ENCODE measurements at places on chromosomes 3 and 15. TPM values are rescaled to one million over a fixed set of nuclear protein-coding genes. Genes with fewer than 3 reads are reported as not detected.

- DNase-seq: no peak
Observed at GRCh38 chr15:38069511-38070011, 135.1 kb downstream of the TMCO5A start.

DNA sequence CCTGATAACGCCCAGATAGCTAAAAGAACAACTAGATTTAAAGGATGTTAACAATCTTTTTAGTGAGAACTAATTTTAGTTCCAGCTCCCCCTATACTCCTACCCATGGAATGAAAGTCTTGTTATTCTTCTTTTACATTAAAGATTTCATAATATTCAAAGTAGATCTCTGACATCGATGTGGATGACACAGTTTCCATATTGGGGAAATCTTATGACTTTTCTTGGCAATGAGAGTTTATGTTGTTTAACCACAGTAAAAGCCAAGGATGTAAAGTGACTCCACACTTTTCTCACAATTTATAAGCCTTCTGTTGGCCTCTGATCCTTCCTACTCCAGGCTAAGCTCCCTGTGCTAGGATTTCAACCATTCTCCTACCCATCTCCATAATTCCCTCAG is 332.6 kb upstream of the KCNMB2 start:
- DNase-seq: no peak

GRCh38 chr15:69898243-69898642 is 199.5 kb downstream of the TLE3 start:
- DNase-seq: no peak

GRCh38 chr15:70703096-70703878 is 60.1 kb downstream of the UACA start:
- no peak for DNase-seq

DNA sequence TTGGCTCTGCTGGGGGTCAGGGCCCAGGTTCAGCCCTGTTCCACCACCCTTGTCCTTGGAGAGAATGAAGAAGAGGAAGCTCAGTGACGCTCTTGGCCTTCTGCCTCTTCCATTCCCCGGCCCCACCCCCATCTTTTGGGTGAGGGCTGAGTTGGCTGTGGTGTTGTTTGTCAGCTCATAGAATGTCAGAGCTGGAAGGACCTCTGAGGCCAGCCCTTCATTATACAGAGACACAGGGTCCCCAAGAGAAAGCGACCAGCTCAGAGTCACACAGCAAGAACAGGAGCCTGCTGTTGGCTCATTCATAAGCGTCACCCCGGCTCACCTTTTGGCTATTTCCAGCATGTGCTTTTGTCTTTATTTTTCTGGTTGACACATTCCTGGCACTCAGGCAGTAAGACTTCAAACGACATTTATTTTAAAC is 68.2 kb downstream of the AAGAB start:
- no peak for DNase-seq

- no peak for DNase-seq
Observed at GRCh38 chr3:10933470-10933804, 59.1 kb upstream of the SLC6A1 start.

DNA sequence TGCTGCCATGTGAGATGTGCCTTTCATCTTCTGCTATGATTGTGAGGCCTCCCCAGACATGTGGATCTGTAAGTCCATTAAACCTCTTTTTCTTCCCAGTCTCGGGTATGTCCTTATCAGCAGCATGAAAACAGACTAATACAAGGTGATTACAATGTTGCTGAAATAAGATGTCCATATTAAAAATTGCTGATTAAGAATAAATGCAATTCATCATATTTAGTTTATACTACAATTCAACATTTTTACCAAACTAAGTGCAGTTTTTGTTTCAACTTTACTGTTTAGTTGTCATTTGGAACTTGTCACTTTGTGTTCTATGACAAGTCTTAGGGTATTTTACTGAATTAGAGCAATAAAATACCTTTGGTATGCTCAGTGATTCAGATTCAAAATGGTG is 127.6 kb upstream of the TMCO5A start:
- DNase-seq: no peak

DNA sequence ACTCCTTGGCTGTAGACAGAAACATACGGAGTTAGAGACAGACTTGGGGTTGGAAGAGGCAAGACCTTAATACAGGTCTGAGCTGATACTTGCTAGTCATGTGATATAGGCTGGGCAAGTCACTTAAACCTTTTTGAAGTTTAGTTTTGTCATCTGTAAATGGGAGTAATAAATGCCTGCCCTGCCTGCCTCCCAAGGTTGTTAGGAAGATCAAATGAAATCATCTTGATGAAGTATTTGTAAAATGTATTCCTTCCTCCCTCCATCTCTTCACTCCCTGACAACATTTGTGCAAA is 2.9 kb downstream of the PXK start:
- no peak for DNase-seq

- DNase-seq: peak; percentile 44
Observed at GRCh38 chr15:50353975-50354837, 792 bp downstream of the GABPB1 start.

DNA sequence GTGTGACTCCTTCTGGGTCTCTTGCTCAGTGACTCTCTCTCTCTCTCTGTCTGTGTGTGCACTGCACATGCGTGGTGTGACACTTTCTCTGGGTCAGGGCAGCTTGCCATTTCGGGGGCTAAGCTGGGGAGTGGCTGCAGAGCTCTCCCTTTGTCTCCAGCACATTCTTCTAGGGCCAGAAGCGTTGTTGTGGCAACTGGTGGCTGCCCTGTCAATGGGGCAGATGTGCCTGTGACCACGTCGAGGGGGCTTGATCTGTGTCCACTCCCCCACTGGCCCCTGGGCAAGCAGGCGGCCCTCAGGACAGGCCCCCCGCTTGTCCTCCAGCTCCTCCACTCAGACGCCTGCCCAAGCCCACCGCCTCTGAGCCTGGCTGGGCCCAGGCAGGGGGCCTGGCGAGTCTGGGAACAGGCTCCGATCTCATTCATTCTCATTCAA is 67.8 kb downstream of the WNT7A start:
- DNase-seq: no peak

GRCh38 chr3:119683421-119683820 is 6.2 kb upstream of the COX17 start:
- no peak for DNase-seq

DNA sequence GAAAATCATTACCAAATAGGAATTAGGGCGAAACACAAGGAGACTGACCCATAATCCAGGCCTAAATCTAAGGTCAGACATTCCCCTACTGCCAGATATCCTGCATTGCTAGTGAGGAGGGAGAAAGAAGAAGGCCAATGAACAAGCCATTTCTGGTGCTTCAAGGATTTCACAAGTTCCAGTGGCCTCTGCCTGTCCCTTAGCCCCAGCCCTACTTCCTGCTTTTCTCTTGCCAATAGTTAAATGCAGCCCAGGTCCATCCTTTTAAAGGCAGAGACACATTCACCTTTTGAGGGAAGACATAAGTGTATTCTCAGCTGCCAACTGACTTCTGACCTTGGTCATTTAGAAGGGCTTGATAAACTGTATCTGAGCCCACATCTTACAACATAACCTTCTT is 135.8 kb downstream of the ZNF621 start:
- DNase-seq: no peak

GRCh38 chr3:76107935-76108570 is 322.7 kb upstream of the ZNF717 start:
- no peak for DNase-seq

- no peak for DNase-seq
Observed at GRCh38 chr15:73647259-73648013, 14.2 kb upstream of the NPTN start.

DNA sequence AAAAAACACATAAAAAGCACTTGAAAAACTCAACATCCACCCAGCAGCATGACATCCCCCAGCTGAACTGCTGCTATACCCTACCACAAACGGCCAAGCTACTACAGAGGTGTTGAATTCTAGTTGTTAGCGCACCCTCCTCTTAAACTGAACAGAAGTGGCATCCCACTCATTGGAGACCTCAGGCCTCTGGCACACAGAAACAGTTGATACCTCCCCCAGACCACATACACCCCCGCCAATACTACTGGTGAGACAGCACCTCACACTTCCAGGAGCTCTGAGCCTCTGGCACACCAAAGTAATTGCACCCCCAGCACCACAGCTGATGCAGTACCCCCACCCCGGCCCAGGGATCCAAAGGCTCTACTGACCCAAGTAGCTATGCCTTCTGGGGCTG is 190.2 kb downstream of the SCAPER start:
- no peak for DNase-seq

DNA sequence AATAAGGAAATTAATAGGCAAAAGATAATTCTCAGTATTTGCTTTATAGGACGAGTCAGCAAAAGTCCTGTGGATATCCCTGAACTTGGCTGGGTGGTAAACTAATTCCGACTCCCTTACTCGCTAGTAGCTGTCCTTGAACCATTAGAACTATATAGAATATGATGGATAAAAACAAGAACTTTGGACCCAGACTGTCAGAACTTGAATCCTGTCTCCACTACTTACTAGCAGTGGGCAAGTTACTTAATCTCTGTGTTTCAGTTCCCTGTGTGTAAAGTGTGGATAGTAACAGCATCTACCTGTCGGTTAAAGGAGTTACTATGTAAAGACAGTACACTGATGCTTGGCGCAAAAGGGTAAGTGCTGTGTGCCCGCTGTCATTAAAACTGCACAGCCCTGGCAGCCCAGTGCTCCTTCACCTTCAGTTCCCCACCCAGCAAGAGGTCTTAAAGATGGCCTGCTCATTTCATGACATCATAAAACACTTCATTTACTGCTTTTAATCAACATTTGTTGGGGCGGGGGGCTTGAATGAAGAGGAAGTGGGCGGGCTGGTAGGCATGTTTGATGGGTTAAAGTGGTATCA is 7.3 kb downstream of the TPM1 start:
- no peak for DNase-seq

DNA sequence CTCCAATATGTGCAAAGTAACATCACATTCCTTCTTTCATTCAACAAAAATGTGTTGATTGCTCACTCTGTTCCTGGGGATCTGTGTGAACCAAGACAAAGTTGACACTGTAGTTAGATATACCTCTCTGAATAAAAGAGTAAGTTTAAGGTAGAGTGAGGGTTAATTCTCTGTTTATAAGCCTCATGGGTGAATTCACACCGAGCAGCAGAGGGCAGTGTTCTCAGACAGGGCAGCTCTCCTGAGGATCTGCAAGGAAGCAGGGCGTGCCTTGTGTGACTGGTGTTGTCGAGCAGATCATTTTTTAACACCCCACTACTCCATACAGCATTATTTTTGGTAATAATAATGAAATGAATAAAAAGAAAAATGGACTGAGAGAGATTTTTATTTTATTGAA is 34.4 kb downstream of the PAQR9 start:
- peak; percentile 67 for DNase-seq

DNA sequence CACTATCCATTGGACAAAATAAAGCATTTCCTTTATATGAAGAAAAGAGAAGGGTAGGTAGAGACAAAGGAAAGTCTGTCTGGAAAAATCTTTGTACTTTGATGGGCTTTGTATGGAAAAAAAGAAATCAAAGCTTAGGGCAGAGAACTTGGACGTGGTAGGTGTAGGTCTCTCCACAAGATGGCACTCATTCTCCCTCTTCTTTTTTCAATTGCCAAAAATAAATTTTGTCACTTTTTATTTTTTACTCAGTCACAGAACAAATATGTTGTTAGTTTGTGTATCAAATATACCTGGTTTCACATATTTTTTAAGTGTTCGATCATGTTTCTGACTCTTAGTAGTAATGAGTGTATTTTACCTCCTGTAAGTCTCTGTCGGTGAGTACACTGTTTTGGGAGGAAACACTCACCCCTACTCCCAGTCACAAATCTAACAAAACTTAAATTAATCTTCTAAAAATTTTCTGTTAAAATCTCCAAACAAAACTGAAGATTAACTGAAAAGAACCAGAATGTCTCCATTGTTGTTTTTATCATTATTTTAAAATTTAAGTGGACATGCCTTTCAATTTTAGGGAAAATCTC is 415.8 kb upstream of the GOLIM4 start:
- DNase-seq: no peak

DNA sequence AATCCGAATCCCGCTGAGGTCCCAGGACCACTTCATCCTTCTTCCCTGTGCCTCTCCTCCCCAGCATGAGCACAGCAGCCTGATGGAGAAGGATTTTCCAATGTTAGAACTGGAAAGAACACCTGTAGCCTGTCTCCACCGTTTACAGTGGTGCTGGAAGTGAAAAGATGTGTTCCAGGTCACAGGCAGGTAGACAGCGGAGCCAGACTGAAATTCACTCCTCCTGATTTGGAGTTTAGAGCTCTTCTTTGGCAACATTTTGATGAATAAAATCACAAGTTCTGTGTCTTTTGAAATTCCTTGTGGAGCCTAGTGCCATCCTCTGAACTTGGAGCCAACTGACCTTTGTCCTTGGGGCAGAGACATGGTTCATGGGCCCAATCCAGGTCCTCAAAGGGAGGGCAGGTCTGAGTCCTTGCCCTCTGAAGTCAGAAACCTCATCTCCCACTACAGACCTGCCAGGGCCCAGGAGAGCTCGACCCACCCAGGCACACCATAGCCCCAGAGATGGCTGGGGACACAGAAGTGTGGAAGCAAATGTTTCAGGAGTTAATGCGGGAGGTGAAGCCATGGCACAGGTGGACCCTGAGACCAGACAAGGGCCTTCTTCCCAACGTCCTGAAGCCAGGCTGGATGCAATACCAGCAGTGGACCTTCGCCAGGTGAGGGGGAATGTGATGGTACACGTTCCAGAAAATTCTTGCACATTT is at the start of gene RTP3:
Gene RTP3 (plus strand): TSS at position 421 of the 710 bp plus-strand sequence. CDS start 87 bp downstream, at position 508.
- DNase-seq: no peak

GRCh38 chr3:66344848-66345578 is 124.2 kb downstream of the SLC25A26 start:
- no peak for DNase-seq

DNA sequence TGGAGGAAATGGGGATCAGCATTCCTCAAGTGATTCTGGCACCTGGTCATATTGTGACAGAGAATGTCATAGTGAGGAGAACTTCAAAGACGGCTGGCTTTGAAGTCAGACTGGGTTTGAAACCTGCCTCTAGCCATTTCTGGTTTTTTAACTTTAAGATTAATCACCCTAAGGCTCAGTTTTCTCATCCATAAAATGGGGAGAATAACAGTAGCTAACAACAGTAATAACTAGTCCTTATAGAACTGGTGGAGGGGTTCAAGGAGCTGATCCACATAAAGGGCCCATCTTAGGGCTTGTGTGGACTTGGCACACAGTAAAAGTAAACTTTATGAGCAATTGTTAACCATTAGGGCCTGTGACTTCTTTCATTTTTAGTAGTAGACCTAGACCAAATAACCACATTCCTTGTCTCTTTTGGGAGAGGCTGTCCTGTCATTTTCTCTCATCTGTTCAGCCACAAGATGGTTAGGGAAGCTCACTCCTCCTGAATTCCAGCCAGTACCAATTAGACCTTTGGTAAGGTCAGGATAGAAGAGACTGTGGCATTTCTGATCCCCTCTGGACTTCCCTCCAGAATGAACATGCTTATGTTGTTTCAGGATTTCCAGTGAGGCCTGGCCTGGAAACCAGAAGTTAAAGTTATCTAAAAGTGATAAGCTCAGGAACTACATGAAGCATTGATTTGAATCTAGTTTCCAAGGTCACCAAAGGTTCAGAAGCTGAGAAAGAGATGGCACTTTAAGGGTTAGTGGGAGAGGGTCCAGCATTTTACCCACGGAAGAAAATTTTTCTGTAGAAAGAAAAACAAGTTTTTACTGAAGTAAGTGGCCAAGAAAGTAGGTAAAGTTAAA is 159.3 kb upstream of the DPH6 start:
- no peak for DNase-seq

The GATM gene
- total RNA-seq: 9.0 TPM

The SPTBN5 gene
- 0.90 TPM for total RNA-seq

The VGLL3 gene
- total RNA-seq: 19.7 TPM

The PTX3 gene
- 0.11 TPM for total RNA-seq

The TGM5 gene
- total RNA-seq: not detected

The FBN1 gene
- total RNA-seq: 4.9 TPM

The VWA5B2 gene
- 2.7 TPM for total RNA-seq

The HCLS1 gene
- total RNA-seq: 1.2 TPM

The FBXL22 gene
- 0.52 TPM for total RNA-seq

The P2RY14 gene
- not detected for total RNA-seq

The CHST13 gene
- 0.99 TPM for total RNA-seq

The ILDR1 gene
- total RNA-seq: 0.68 TPM
